ENCODE measurements at places on chromosomes 16 and 17. TPM values are rescaled to one million over a fixed set of nuclear protein-coding genes. Genes with fewer than 3 reads are reported as not detected.

- H3K27me3 ChIP-seq, result peaks cover 8% of the 10 kb centered on the region
- H3K27ac ChIP-seq, result no peak overlapping the region
- no peak overlapping the region for H3K4me3 ChIP-seq
- H3K4me1 ChIP-seq, result peaks cover 2% of the 10 kb centered on the region
Observed at GRCh38 chr16:81403601-81404391, 40.8 kb upstream of the CMIP start.

Gene DLG4
- 10.5 TPM for total RNA-seq

Gene CAMTA2
- total RNA-seq, result 90.2 TPM

DNA sequence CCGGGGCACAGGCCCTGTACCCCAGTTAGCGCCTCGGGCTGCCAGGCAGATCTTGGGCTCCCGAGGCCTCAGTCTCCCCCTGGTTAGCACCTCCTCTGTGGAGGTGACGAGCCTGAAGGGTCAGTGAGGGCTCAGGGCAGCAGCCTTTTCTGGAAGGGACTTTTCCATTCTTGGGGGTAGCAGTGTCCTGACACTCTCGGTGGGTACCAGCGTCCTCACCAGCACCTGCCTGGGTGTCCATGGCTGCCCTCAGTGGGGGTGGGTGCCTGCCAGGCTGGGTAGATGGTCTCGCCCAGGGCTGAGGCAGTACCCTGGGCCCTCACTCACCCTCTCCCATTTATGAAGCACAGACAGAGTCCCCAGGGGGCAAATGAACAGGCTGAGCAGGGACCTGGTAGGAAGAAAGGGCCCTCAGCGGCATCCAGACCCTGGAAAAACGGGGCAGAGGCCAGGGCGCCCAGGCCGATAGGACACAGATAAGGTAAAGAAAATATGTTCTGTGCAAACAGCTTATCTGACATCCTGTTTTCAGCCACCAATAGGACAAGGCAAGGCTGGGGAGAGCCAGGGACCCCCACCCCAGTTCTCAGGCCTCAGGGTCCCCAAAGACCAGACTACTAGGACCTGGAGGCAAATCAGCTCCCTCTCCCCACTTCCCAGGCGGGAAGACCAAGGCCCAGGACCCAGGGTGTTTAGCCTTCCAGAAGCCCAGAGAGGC is 50.9 kb downstream of the ZFPM1 start:
- H3K27ac ChIP-seq, result no peak overlapping the region
- H3K4me3 ChIP-seq, result no peak overlapping the region
- DNase-seq, result no peak
- no peaks in the 10 kb centered on the region for H3K36me3 ChIP-seq
- H3K4me1 ChIP-seq, result no peaks in the 10 kb centered on the region

DNA sequence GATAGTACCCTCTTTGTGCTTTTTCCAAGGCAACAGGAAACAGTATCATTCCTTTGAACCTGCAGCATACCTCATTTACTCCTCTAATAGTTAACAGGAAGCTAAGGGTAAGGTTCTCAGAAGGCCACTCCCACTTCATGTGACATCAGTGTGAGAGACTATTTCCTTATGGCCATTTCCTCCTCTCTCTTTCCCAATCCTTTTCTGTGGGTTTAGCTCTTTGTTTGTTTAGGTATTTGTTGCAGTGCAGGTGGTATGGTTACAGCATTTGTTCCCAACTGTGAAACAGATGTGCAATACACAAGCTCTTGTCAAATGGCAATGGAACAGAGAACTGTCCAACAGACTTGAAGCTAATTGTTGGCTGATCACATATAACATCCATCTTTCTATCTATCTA is 14.7 kb downstream of the TMC5 start:
- no peak overlapping the region for H3K27ac ChIP-seq
- DNase-seq, result no peak
- peaks cover 10% of the 10 kb centered on the region for H3K4me1 ChIP-seq
- H3K36me3 ChIP-seq, result no peaks in the 10 kb centered on the region
- no peak overlapping the region for H3K4me3 ChIP-seq

DNA sequence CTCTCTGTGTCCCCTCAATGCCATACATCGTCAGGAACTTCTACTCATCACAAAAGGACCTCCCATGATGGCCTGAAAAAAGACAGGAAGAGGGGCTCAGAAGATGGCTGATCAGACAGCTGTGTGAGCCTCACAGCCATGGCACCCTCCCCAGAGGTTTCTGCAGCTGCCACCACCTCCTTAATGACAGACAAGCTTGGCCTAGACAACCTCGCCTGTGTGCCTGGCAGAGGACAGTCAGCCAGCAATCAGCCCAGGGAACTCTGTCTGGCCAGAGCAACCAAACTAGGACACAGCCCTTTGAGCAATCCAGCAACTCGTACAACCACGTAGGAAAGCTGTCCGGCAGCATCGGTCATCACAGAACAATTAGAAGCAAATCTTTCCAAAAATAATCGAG is 54.2 kb upstream of the MED9 start:
- no peaks in the 10 kb centered on the region for H3K36me3 ChIP-seq
- no peak overlapping the region for H3K27ac ChIP-seq
- no peaks in the 10 kb centered on the region for H3K4me1 ChIP-seq

DNA sequence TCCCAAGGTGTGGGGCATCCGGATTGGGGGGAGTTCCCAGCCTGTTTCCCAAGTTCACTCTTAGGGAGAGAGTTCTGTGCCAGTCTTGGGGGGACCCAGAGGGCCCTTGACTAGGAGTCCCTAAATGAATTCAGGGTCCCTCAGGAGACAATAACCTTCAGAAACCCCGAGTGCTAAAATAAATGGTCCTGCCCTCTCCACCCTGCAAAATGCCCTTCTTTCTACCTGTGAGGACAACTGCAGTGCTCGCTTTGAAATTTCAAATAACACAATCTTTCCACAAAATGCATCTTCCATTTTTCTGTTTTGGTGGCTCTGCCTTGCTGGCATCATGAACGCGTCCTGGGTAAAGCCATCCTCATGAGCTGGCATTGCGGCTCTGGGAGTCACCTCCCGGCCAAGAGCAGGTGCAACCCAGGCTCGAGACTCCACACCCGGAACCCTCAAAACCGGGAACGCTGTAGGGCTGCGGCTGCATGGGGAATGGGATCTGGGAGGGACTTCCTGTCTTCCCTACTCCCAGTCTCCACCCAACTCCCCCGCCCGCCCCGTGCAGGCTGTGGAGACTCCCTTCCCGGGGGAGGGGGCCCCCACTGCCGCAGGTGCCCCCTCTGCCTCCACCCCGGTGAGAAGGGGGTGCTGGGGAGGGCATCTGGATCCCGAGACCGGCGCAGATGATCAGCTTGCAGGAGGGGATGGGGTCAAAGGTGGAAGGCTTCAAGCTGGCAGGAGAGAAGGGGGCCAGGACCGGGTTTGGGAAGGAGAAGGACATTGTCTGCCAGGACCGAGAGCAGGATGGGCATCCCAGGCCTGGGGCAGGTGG is at the start of gene ZNF205:
Gene ZNF205, plus strand, starts transcription at position 529 of the 823 bp plus-strand sequence. CDS start 845 bp downstream, outside the sequence.
- H3K27ac ChIP-seq, result no peak within 1 kb of the TSS
- peaks cover 5% of the 10 kb centered on the region for H3K4me1 ChIP-seq
- no peak for DNase-seq
- H3K27me3 ChIP-seq, result peaks cover 7% of the 10 kb centered on the region
- no peaks in the 10 kb centered on the region for H3K36me3 ChIP-seq

GRCh38 chr16:50247123-50247905 is 19.0 kb upstream of the ADCY7 start:
- H3K27me3 ChIP-seq, result peaks cover 5% of the 10 kb centered on the region
- H3K27ac ChIP-seq, result no peak overlapping the region
- H3K4me1 ChIP-seq, result peaks cover 17% of the 10 kb centered on the region
- DNase-seq, result no peak

DNA sequence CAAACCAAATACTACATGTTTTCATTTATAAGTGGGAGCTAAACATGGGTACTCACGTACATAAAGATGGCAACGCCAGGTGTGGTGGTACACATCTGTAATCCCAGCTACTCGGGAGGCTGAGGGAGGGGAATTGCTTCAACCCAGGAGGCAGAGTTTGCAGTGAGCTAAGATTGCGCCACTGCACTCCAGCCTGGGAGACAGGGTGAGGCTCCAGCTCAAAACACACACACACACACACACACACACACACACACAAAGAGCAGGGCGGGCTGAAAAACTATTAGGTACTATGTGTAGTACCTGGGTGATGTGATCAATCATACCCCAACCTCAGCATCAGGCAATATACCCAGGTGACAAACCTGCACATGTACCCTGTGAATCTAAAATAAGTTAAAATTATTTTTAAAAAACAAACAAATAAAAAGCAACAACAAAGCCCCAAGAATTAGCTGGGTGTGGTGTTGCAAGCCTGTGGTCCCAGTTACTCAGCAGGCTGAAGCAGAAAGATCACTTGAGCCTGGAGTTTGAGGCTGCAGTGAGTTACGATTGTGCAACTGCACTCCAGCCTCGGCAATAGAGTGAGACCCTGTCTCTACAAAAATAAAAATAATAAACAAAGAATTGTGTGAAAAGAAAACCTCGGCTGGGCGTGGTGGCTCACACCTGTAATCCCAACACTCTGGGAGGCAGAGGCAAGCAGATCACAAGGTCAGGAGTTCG is 11.9 kb upstream of the FAAP100 start:
- no peak for DNase-seq
- no peak overlapping the region for H3K4me3 ChIP-seq
- no peaks in the 10 kb centered on the region for H3K27me3 ChIP-seq
- H3K4me1 ChIP-seq, result no peaks in the 10 kb centered on the region
- H3K36me3 ChIP-seq, result peaks cover 72% of the 10 kb centered on the region

Gene ACAP1
- total RNA-seq, result 382 TPM

DNA sequence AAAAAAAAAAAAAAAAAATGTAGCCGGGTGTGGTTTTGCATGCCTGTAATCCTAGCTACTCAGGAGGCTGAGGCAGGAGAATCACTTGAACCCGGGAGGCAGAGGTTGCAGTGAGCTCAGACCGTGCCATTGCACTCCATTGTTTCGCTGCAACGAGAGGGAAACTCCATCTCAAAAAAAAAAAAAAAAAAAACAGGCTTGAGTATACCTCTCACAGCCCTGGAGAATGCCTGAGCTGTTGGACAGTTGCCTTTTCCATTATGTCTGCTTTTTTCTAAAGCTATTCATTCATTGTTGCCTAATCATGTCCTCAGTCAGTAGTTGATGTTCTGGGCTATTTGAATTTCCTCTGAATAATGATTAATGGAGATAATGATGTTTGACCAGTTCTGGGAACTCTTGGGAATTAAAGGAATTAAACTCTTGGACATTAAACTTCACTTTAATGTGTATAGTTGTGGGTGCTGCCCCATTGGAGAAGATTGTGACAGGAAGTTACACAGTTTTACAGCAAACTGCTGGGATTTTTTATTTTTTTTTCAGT is 11.8 kb downstream of the HMOX2 start:
- no peaks in the 10 kb centered on the region for H3K27me3 ChIP-seq
- peak overlapping the region; percentile 61 for H3K4me3 ChIP-seq
- peaks cover 32% of the 10 kb centered on the region for H3K4me1 ChIP-seq
- DNase-seq, result no peak

DNA sequence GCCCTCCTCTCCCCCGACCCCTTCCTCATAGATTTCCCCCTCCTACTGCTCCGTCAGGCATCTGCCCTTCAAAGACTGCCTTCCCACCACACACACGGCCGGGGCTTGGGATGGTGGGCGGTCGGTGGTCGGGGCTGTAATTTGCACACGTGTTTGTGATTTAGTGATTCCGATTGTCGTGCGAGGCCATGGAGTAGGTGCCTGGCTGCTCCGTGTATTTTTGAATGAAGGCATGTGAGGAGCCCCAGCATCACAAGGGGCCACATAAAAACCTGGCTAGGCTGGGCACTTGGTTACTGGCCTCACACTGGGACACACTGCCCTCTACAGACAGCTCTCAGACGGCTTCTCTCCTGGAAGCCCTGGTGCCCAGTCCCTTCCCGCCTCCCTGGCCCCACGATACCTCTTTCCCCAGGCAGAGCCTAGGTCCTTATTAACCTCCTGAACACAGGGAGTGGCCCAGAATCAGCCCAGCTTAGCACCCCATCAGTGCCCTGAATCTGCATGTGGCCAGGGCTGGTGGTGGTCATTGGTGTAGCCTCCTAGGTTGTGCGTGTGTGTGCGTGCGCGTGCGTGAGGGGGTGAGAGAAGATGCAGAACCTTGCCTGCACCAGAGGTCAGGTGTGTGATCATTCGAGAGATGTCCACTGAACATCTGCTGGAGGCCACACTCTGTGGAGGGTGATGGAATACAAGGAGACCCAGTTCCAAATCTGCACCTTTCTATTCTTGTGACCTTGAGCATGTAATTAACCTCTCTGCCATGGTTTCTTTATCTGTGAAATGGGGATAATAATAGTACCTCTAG is 1.3 kb upstream of the SOCS1 start:
- no peaks in the 10 kb centered on the region for H3K27me3 ChIP-seq
- peak overlapping the region; percentile 96 for H3K4me3 ChIP-seq
- H3K27ac ChIP-seq, result peak overlapping the region; percentile 97
- H3K36me3 ChIP-seq, result peaks cover 32% of the 10 kb centered on the region

DNA sequence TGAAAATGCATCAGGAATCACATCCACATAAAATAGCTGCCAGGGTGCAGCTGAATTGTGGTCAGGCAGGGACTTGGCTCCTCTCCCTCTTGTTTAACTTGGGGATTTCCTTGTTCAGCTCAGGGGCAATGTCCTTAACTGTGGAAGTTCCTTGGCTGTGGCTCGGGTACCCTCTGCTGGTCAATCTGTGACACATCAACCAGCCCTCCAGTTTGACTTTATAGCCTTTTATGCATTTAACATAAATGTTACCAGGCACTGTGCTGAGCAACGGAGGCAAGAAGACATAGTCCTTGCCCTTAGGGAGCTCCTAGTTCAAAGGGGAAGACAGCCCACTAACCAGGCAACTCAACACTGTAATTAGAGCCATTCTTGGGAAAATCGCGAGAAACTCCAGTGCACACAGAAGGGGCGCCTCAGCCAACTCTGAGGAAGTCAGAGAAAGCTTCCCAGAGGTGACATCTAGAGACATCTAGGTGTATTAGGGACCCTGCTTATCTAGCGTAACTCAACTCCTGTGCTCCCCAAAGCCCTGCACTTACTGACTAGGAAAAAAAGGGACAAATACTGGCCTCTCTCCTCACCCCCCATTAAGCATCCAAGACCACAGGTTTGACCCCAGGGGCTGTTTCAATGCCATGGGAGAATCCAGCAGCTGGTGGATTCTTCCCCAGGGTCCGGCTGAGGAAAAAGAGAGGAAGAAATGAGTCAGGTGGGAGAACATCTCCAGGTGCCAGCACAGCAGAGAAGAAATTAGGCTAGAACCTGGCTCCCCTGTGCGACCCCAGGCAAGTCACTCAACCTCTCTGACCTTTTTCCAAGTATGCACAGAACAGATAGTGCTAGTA is 17.3 kb upstream of the EEF2K start:
- DNase-seq, result peak; percentile 54
- peaks cover 34% of the 10 kb centered on the region for H3K4me1 ChIP-seq
- peak overlapping the region; percentile 99 for H3K27ac ChIP-seq
- H3K36me3 ChIP-seq, result no peaks in the 10 kb centered on the region
- no peaks in the 10 kb centered on the region for H3K27me3 ChIP-seq
